Tongue (tissue), 3 donors: ENCODE measurements at places on chromosomes 4 and X.
A peak's percentile ranks its signal among the peaks of the same experiment; 100 is the strongest.

DNA sequence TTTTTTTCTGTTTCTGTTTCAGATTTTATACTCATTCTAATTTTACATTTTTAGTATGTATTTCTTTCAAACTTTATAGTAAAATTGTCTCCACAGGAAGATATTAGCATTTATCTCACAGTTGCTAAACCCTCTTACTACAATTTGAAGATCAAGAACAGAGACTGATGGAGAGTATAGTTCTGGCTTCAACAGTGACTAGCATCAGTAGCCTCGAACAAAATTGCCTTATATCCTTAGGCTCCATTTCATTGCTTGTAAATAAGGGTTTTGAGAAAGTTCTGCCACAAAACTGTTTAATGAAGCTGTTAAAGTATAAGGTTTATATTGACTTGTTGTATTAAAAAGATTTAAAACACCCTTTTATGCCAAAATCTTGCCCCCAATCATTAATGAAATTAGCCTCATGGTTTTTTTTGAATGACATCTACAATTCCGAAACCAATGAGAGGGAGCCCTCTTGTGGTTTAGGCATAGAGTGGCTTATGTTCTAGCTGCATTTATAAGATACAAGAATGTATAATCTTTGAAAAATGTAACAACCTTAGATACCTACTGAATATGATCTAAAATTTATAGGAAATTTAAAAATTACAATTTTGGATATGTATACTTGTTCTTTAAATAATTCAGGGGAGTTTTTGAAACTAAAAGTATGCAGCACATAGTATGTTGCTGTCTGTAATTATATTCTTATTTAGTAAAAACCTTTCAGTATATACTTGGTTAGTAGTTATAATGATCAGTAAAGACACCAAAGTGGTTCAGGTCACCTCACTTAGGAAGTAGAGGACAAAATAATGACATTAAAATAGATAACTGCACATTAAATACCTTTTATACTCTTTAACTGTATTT lies 109.8 kb upstream of the HPGD start:
- peak; percentile 57 for DNase-seq

- DNase-seq: peak; percentile 44
Observed at GRCh38 chr4:53777244-53777984, 186.1 kb upstream of the LNX1 start.

- no peak for DNase-seq
Observed at GRCh38 chrX:42720209-42720608, 57.8 kb downstream of the PPP1R2C start.

- DNase-seq: no peak
Observed at GRCh38 chr4:164139291-164139690, 614.6 kb upstream of the SMIM31 start.

GRCh38 chr4:1192091-1192492 lies 19.7 kb upstream of the SPON2 start:
- DNase-seq: peak; percentile 96

DNA sequence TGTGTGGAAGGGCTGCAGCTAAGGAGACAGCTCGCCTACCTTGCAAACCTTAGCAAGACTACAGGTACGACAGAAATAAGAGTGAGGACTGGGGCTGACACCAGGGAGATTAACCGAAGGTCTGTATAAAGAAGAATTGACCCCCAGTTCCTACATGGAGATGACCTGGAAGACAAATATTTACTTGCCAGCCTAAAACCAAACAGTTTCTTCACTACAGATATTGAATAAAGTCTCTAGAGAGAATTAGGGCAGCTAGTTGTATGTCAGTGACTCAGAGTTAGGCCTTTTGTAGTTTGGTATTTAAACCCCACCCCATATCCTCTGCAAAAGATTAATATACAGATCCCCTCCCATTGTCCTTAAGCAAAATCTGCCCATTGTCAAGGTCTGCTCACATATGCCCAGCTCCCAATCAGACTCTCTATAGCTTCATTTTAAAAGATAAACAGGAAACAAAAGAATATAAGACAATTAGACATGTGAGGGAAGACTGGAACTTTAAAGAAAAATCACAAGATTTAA lies 28.1 kb upstream of the FRMPD3 start:
- DNase-seq: no peak

DNA sequence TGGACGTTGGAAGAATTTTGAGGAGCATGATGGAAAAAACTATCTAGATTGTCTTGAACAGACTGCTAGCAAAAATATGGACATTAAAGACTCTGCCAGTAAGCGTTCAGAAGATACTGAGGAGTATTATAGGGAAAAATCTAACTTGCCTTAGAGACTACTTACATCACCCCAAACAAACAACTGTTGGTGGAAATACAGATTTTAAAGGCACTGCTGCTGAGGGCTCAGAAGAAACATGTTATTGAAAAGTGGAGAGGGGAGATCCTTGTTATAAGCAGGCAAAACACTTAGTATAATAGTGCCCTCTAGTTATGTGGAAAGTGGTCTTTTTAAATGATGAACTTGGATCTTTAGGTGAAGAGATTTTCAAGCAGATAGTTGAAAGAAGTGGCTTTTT lies 29.2 kb downstream of the MAD2L1 start:
- DNase-seq: no peak

DNA sequence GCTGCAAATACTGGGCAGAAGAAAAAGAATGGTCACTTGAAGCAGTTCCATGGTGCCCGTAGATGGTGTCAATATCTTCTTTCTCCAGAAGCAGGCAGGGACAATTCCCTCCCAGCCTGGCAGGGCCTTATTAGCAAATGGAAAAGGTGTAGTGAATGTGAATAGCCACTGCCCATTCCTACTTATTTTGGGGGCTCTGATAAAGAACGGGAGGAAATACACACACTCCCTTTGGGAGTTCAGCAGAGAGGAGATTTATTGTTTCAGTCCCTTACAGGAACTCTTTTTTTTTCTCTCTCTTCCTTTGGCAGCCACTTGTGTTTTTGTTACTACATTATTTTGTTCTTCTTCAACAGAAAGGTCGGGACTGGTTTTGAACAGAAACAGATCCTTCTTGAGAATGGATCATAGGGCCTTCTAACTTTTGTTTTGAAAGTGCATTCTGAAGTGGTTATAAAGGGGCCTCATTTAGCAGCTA lies at the start of gene EMCN:
Gene EMCN (minus strand): TSS at position 159 of the 478 bp plus-strand sequence. CDS start 108 bp downstream, at position 51.
- peak; percentile 18 for DNase-seq

DNA sequence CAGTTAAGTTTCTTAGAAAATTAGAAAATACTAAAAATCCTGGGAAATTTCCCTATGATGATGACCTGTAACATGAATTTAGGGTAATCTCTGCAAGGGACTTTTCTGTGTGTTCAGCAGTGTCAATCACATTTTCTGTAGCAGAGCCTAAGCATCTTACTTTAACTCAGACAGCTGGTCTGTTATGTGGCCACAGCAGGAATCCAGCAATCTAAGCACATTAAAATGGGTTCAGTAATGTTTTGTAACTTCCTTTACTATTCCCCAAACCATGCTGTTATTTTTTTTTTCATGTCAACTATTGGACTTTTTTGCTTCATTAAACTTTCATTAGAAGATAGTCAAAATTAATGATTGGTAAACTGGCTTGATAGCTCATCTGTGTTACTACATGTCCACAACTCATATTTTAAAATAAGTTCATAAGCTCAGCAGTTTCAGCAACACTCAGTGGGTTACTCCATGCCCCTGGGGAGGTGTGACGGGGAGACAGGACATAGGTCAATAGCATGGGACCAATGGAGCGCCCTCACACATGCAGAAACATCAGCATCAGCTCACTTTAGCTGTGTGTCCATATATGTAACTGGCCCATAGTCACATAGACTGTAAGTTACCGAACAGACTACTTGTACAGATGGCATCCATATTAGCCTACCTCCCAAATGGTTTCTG lies 168.0 kb upstream of the PACRGL start:
- DNase-seq: no peak

DNA sequence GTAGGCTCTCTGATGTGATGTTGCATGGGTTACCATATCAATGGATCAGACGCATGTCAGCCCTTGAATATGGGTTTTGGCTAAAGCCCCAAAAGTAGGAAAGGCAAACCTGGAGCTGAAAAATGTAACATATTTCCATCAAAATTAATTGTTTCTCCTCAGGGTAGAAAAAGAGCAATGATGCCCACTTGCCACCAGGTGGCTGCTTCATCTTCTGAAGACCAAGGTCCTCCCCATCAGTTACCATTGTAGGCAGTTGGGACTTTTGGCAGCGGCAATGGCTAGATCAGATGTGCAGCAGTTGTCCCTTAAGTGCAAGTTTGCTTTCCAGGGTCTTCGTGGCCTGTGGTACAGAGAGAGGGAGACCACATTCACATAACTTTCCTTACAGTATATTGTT lies 118.2 kb downstream of the NAF1 start:
- no peak for DNase-seq

GRCh38 chrX:29587107-29587506 lies 628.3 kb upstream of the MAGEB2 start:
- DNase-seq: no peak

DNA sequence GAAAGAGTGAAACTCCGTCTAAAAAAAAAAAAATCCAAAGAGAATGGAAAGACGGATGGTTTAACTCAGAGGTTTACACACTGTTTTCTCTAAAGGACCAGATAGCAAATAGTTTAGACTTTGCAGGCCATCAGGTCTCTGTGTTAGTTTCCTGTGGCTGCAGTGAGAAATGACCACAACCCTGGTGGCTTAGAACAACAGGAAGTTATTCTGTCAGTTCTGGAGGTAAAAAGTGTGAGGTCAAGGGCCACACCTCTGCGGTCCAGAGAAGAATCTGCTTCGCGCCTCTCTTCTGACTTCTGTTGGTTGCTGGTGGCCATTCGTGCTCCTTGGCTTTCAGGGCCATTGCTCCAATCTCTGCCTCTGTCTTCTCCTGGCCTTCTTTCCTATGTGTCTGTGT lies 76.9 kb downstream of the TENM3 start:
- no peak for DNase-seq

GRCh38 chr4:163201358-163201757 lies 34.7 kb upstream of the NAF1 start:
- no peak for DNase-seq

DNA sequence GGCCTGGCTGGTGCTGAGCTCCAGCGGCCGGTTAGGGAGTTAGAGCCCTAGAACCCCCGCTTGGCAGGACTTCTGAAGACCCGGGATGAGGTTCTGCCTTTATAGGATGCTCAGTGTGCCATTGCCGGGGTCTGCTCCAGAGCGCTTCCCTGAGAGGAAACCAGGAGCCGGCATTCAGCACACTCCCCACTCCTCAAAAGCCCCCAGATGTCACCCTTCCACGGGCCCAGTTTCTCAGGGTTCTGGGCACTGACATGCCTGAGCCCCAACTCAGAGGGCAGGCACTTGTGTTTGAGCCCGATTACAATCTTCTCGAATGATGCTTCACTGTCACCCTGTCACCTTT lies 6.5 kb downstream of the NKX3-2 start:
- no peak for DNase-seq

DNA sequence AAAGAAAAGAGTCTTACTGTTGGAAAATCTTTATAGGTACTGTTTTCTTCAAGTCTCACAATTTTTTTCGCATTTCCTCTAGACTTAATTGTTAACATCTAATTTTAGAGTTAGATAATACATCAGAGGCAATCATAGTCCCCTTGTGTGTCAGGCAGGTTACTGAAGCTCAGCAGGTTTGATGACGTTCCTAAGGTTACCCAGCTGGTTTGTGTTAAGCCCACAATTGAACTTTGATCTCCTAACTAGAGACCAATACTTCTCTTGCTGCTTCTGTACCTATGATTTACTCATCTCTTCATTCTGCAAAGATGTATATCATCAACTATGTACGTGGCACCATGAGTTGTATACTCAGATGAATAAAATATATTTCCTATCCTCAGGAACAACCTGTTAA lies 131.6 kb upstream of the STIM2 start:
- DNase-seq: no peak

DNA sequence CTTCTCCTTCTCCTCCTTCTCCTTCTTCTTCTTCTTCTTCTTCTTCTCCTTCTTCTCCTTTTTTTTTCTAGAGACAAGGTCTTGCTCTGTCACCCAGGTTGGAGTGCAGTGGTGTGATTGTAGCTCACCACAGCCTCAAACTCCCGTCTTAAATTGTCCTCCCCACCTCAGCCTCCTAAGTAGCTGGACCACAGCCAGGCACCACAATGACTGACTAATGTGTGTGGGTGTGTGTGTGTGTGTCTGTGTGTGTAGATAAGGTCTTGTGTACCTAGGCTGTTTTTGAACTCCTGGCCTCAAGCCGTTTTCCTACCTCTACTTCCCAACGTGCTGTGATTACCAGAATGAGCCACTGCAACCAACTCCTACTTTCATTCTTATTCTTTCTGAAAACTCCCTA lies 390.9 kb downstream of the ADAM29 start:
- DNase-seq: no peak

GRCh38 chrX:105461016-105461415 lies 240.5 kb upstream of the TEX13A start:
- no peak for DNase-seq

- peak; percentile 84 for DNase-seq
Observed at GRCh38 chr4:124030147-124030546, 633.6 kb downstream of the SPRY1 start.

- no peak for DNase-seq
Observed at GRCh38 chr4:111864066-111864465, 281.2 kb upstream of the FAM241A start.

DNA sequence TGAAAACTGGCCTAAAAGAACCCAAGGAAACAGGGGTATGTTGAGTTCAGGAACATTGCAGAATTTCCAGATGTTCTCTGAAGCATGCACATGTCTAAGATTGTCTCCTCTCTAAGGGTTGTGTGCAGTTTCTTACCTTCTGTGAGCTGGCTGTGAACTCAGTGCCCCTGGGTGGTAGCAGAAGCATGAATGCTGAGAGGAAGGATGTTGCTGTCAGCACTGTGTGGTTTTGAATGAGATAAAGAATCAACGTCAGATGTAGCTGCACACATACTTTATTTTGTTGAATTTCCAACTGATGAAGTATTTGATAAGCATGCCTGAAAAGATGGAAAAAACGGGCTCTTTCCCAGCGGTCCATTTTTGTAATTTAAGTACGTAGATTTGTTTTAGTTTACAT lies 23.8 kb upstream of the CD38 start:
- no peak for DNase-seq

- no peak for DNase-seq
Observed at GRCh38 chr4:28351826-28352225, 1491.2 kb downstream of the STIM2 start.

DNA sequence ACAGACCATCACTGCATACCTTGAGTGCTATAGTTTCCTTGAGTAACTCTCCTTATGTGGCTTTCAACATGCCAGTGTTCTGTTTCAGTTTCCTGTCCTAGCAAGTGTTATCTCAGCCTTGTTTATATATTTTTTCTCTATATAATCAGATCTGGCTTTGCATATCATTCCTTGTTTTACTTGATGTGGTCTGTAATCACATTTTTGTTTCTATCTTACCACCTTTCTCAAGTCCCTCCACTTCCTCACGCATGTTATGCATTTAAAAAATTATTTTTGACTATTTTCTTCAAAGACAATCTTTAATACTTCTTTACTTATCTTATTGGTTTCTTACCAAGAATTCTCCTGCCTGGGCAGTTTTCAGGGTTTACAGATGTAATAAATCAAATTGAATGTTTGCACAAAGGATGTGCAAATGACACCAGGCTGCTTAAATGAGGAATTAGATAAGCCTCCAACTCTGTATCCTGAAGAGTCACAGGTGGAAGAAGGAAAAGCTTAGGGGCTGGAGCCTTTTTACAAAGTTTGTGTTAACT lies 351.2 kb downstream of the BMPR1B start:
- no peak for DNase-seq
